ENCODE measurements at places on chromosomes 5 and 9.

DNA sequence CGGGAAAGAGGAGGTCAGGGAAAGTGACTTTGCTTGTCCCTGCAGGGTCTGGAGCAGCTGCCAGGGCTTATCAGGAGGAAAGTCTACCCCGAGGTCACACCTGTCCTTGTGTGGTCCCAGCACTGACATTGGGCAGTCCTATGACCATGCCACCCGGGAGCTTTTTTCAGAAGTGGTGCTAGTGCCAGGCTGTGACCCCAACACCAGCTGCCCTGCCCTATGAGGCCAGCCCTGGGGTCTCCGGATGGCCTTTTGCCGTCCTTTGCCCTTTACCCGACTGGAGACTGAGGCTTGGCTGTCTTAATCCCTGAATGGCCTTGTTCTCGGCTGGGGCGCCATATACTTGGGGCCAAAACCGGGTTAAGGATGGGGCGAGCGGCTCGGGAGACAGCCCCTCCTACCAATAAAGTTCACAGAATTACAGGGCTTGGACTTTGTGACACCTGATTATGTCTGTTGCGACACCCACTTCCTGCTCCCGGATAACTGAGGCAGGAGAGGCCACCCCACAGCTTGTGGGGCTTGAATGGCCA, 22.2 kb upstream of the SLC9A3 start:
- no peak for DNase-seq

- DNase-seq: no peak
Observed at GRCh38 chr5:177291735-177292134, 11.8 kb downstream of the RAB24 start.

DNA sequence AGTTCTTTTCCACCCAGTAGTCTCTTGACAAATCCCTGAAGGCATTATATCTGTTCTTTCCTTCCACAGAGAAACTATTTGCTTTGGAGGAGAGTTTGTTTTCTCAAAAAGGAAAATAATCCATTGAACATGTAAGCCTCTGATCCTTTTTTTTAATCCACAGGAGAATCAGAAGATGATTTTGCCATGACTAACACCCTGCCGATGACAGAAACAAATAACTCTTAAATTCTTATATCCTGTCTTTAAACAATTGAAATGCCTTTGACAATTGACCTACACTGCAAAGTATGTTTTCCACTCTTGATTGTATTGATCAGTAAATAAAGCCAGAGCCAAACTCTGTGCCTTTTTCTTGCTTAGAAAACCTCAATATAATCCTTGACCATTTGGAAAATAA, 666.4 kb upstream of the CTNND2 start:
- no peak for DNase-seq

DNA sequence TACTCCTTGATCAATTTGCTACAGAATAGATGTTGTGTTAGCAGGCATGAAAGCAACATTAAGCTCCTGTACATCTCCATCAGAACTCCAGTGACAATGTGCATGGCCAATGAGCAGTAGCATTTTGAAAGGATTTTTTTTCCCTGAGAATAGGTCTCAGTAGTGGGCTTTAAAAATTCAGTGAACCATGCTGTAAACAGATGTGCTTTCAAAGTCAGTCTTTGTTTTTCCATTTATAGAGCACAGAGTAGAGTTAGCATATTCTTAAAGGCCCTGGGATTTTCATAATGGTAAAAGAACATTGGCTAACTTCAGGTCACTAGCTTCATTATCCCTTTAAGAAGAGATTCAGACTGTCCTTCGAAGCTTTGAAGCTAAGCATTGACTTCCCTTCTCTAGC, 150.8 kb downstream of the VPS13A start:
- DNase-seq: no peak

GRCh38 chr5:42950456-42951292, 89.4 kb downstream of the ANXA2R start:
- DNase-seq: peak; percentile 47

DNA sequence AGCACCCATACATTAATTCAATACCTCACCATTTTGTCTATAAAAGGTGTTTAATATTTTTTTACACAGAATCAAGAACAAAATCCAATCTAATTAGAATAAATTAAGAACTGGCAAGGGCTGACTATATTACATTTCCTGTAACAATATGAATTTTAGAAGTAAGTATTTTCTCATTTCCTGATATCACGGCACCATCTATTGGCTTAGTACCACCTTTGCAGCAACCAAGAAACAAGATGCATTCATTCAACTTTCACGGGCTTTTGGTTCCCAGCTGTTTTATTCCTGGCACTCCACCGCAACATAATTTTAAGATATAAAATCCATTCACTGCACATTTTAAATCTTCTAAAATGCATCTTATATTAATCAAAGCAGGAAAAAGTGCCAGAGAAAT, 20.6 kb downstream of the PSMB7 start:
- no peak for DNase-seq

DNA sequence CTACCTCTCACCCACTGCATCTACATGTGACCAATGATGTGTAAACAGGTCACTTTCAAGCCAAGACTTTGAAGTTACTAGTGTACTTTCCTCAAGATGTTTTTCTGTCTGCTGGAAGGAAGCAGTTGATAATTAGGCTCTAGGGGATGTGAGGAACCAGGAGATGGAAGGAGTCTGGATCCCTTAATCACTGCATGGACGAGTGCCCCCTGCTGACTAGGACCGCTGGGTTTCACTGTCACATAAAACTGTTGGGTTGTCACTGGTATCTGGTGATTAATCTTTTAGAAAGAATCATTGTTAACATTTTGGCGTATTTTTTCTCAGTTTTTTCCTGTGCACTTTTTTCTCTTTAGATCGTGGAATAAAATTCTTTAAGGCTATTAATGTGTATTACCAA, 79.5 kb downstream of the SREK1 start:
- no peak for DNase-seq

GRCh38 chr9:98491828-98492227, 216.9 kb downstream of the GABBR2 start:
- no peak for DNase-seq

DNA sequence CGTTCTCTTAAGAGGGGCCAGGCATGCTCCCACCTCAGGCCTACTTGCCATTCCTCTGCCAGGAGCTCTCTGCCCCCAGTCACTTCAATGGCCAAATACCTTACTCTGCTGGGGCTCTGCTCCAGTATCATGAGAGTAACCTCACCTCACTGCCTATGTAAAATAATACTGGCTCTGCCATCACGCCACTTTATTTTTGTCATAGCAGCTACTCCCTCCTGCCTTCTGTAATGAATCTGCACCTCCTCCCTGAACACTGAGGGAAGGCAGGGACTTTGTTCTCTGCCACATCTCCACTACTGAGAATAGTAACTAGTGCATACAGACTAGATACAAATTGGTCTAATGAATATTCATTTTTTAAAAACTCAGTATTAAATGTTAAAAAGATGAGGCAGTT, 33.8 kb downstream of the MACROH2A1 start:
- no peak for DNase-seq

GRCh38 chr5:62306323-62306895, 403 bp downstream of the KIF2A start:
- DNase-seq: peak; percentile 4

DNA sequence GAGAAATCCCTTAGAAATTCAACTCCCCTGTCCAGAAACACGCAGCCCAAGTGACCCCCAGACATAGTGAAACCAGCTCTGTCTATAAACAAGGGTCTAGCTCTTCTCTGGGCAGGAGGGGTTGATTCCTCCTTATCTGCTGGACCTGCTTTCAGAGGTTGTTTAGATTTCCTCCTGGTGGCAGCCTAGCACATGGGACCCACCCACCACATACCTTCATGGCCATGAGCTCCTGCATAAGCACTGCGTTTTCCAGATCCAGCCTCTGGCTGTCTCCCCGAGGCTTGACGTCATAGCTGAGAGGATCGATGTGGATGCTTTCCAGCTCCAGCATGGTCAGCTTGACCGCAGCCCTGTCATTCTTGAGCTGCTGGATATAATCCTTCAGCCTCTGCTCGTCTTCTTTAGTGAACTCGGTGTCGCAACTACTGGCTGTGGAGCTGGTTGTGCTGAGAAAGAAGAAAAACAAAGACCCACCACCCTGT, 77.0 kb downstream of the DCP2 start:
- DNase-seq: no peak

DNA sequence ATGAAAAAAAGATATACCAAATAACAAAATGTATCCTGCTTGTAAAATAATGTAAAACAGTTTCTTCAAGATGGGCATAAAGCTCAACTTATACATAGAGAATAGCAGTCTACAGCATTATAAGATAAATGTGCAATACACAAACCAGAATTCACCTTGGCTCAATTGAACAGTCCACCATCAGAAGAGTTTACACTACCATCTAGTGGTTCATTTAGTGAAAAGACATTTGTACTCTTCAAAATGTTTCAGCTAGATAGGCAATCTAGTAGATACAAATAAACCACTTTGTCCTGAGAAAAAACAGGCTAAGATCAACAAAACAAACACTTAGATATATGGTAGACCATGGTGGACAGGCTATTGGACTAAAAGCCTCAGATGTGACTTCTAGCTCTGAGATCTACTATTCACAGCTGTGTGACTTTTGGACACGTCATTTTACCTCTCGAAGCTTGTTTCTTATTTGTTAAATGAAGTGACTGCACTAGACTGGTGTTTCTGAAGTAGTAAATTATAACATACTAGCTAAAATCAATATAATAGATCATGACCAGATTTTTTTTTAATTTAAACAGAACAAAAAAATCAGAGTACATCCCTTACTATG, 22.1 kb upstream of the TPD52L3 start:
- DNase-seq: no peak

DNA sequence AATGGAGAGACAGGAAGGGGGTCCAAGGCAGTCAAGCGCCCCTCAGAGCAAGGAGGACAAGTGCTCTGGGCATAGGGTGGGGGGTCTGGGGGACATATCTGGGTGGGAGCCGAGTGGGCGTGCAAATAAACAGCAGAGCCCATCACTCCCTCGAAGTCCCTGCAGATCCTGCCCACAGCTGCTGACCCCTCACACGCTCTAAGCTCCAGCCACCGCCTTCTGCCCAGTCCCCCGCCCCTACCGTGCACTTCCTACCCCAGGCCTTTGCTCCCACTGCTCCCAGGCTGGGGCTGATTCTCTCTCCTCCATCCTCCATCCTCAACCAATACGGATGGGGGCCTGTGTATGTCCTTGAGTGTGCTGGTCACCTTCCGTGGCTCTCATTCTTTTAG, 16.9 kb upstream of the ALDH1B1 start:
- no peak for DNase-seq

DNA sequence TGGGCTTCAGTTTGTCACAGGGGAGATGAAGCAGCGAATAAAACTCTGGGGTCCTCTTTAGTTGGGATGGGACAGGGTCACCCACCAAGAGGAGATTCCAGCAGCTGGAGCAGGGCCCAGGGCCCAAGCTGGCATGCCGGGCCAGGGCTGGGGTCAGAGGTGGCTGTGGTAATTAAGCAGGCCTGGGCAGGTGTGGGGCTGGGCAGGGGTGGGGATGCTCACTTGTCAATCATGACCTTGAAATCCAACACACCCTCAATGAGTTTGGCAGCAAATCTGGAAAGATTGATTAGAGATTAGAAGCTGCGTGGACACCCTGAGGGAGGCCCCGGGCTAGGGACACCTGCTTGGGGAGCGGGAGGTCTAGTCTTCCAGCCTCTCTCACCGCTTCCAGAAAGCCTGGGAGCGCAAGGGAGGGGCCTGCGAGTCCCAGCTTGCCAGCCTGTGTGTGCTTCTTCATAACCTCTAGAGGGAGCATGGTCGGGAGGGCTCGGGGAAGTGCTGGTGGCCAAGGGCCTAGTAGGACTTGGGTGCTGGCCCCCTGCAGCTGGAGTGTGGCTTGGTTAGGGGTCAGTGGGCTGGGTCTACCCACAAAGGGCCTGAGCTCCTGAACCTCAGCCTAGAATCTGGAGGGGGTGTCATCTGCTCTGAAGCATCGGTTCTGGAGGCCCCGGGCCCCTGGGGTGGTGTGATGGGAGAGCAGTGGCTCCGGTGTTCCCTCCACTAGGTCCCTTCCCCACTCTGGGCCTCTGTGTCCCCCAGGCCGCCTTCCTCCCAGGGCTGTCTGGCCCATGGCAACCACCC, 7.6 kb downstream of the CRAT start:
- DNase-seq: no peak

- DNase-seq: no peak
Observed at GRCh38 chr5:172832383-172833315, 1.4 kb upstream of the ERGIC1 start.

GRCh38 chr9:2286825-2287455, 271.8 kb downstream of the SMARCA2 start:
- DNase-seq: no peak

- DNase-seq: no peak
Observed at GRCh38 chr5:81908771-81909170, 63.1 kb upstream of the ATG10 start.

GRCh38 chr5:108878756-108879155, 131.1 kb downstream of the FER start:
- no peak for DNase-seq

GRCh38 chr5:77960863-77961396, 184.8 kb upstream of the TBCA start:
- DNase-seq: no peak

DNA sequence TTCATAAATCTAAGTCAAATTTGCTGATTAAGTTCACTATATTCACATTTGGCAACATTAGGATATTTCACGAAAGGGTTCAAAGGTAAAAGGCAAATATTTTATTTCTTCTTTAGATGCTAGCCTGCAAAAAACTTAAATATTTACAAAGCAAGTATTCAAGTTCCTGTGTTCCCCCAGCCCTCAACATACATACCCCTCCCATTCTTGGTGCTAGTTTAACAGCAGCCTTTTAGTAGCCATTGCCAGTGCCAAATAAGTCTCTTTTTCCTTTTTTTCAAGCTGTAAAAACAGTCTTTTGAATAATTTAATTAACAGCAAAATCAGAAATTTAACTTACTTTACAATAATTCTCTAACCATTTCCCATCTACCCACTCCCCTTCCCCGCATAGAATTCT, 288.5 kb upstream of the TMEM161B start:
- no peak for DNase-seq

DNA sequence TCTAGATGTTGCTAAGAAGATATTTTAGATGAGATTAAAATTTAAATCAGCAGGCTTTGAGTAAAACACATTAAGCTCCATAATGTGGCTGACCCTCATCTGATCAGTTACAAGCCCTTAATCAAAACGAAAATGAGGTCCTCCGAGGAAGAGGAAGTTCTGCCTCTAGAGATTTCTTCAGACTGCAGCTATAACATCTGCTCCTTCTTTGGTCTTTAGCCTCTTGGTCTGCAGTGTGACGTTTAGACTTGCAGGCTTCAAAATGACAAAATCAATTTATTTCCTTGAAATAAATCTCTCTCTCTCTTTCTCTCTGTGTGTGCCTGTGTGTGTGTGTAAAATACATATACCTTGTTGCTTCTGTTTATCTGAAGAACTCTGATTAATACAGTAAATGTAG, 1429.8 kb upstream of the CDH9 start:
- no peak for DNase-seq

Data from stimulated activated CD8-positive, alpha-beta memory T cell treated with anti-CD3 and anti-CD28 coated beads, Interleukin-7, amount 100 ng/mL, for 1 hour (primary cell).